ENCODE measurements at places on chromosomes 3 and 15. TPM values are rescaled to one million over a fixed set of nuclear protein-coding genes. Genes with fewer than 3 reads are reported as not detected.

The PTPRG gene
- total RNA-seq = 34.7 TPM

The AMIGO3 gene
- not detected for total RNA-seq

The ARPC4 gene
- total RNA-seq = 262 TPM

The LRRC15 gene
- 123 TPM for total RNA-seq

The ZNF620 gene
- total RNA-seq = 0.67 TPM

The IL1RAP gene
- total RNA-seq = 4.8 TPM

The GOLGA8S gene
- total RNA-seq = not detected

The TPRG1 gene
- not detected for total RNA-seq

The C3orf49 gene
- total RNA-seq = not detected

The RETNLB gene
- total RNA-seq = not detected
